ENCODE measurements at places on chromosomes 6 and 20.

GRCh38 chr6:160088069-160088783 lies 33.4 kb upstream of the SLC22A1 start:
- no peak for DNase-seq

DNA sequence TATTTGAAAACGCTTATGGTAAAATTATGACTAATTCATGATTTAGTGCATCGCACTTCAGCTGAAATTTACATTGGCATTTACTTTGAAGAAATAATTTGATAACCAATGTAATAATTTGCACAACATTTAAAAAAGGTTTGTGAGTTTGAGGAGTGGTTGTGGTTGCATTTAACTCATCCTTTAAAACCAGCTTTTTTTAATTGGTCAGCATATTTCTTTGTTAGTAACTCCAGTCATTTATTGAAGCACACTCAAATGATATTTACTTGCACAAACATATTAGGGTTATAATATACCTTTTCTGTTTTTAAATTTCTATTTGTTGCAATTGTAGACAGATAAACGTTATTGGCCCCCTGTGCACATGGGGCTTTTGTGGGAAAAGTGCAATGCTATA lies 78.1 kb upstream of the AHI1 start:
- no peak for DNase-seq

GRCh38 chr6:134257516-134257915 lies 60.4 kb downstream of the SGK1 start:
- DNase-seq, result no peak

GRCh38 chr6:146363838-146364607 lies 179.6 kb upstream of the RAB32 start:
- no peak for DNase-seq

- no peak for DNase-seq
Observed at GRCh38 chr6:153150752-153151440, 19.8 kb upstream of the RGS17 start.

GRCh38 chr6:47203266-47203937 lies 106.3 kb downstream of the TNFRSF21 start:
- DNase-seq, result no peak

DNA sequence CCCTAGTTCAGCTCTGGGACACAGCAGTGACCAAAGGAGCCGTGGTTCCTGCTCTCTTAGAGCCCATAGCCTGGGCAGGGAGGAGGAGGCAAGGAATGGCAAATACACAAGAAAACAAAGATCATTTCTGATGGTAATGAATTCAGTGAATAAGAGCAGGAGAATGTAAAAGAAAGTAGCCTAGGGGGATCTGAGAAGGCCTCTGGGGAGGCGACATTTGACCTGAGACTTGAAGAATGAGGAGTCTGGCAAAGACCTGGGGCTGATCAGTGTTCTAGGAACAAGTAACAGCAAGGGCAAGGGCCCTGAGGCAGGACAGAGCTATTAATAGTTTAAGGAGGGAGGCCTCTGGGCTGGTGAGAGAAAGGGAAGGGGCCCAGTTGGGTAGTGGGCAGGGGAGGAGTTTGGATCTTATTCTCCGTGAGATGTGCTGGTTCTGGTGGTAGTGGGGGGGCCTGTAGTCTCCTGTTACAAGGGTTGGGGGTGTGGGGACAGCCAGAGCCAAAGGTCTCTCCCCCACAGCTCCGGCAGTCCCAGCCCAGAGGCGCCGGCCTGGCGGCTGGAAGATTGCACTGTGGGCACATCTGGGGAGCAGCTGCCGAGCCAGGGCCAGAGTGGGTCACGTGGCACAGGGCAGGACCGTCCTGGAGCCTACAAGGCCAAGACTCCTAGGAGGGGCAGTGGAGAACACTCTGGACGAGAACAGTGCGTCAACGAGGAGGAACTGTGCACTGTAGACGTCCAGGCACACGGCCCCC lies 9.3 kb upstream of the ID1 start:
- no peak for DNase-seq

DNA sequence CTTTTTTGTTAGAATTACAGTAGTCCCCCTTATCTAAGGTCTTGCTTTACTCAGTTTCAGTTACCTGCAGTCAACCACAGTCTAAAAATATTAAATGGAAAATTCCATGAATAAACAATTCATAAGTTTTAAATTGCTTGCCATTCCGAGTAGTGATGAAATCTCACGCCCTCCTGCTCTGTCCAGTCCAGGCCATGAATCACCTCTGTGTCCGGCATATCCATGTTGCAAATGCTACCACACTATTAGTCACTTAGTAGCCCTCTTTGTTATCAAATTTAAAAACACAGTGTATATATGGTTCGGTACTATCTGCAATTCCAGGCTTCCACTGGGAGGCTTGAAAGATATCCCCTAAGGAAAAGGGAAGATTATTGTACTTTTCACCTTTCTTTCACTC lies 164.6 kb upstream of the FAM83B start:
- DNase-seq, result no peak

GRCh38 chr20:33099843-33100538 lies 20.5 kb downstream of the BPIFB4 start:
- DNase-seq, result no peak

- DNase-seq, result no peak
Observed at GRCh38 chr6:3303795-3304411, 45.2 kb downstream of the PSMG4 start.

GRCh38 chr6:119517428-119517827 lies 167.9 kb upstream of the MAN1A1 start:
- DNase-seq, result no peak

DNA sequence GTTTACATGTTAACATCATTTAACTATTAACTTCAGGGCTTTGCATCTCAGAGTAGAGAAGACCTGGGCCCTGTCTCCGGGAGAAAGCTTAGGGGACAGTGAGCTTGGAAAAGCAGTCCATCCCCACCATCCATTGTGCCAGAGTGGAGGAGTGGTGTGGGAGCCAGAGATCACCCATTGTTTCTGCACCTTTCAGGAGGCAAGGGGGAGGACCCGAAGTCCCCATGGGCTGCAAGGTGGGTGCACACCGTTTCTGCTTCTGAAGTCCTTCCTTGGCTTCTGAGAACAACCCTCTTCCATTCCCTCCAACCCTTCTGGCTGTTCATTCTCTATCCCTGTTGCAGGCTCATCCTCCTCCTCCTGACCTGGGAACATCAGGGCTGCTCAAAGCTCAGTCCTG lies 4.0 kb upstream of the PPP1R3G start:
- DNase-seq, result no peak

DNA sequence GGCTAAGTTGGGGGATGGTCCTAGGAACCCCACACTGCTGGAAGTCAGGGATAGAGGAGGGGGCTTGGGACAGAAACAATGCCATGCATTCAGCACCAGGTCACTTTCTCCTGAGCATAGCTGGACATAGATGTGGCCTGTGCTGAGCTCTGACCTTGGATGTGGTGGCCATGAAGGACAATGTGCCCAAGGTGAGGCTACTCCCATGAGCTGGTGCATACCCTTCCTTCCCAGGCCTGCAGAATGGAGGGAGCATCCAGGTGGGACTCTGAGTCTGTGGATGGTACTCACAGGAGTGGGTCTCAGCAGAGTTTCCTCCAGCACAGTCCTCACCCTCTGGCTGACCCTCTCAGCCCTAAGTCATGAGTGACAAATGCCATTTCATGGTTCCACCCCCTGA lies 16.9 kb downstream of the CST9L start:
- no peak for DNase-seq

GRCh38 chr6:118743746-118744145 lies 92.4 kb upstream of the CEP85L start:
- no peak for DNase-seq

- DNase-seq, result no peak
Observed at GRCh38 chr6:31179896-31180295, 9.4 kb upstream of the POU5F1 start.

GRCh38 chr20:10385850-10386544 lies 48.0 kb downstream of the MKKS start:
- no peak for DNase-seq

DNA sequence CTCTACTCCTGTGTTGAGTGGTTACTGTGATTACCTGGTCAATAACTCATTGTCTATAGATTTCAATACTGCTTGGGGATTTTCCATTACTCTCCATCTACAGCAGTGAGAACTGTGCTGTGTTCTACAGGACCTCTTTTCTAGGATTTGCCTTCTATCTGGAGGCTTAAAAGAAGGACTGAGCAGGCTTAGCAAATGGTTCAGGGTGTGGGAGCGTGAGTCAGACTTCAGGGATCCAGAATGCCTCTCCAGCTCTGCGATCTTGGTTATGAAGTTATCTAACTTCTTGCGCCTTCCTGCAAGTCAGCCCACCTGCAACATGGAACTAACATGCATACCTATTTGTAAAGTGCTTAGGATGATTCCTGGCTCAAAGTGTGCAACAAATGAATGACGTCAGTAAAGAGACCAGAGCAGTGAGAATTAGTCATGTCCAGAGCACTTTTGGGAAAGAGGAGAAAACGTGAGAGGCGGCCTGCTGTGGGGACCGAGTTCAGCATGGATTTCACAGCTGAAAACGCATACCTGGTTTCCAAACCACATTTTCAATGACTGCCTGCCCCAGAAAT lies 610.1 kb upstream of the CDH4 start:
- DNase-seq, result no peak

- no peak for DNase-seq
Observed at GRCh38 chr6:167819576-167819975, 7.1 kb upstream of the AFDN start.

- no peak for DNase-seq
Observed at GRCh38 chr20:2799688-2800520, 523 bp downstream of the CPXM1 start.

GRCh38 chr6:106132153-106132698 lies 46.1 kb downstream of the PRDM1 start:
- no peak for DNase-seq

GRCh38 chr6:13615792-13616120 lies 621 bp downstream of the NOL7 start:
- DNase-seq, result peak; percentile 11

GRCh38 chr6:93105017-93105416 lies 314.3 kb downstream of the EPHA7 start:
- DNase-seq, result no peak

GRCh38 chr20:46275091-46275490 lies 33.2 kb downstream of the CDH22 start:
- no peak for DNase-seq

DNA sequence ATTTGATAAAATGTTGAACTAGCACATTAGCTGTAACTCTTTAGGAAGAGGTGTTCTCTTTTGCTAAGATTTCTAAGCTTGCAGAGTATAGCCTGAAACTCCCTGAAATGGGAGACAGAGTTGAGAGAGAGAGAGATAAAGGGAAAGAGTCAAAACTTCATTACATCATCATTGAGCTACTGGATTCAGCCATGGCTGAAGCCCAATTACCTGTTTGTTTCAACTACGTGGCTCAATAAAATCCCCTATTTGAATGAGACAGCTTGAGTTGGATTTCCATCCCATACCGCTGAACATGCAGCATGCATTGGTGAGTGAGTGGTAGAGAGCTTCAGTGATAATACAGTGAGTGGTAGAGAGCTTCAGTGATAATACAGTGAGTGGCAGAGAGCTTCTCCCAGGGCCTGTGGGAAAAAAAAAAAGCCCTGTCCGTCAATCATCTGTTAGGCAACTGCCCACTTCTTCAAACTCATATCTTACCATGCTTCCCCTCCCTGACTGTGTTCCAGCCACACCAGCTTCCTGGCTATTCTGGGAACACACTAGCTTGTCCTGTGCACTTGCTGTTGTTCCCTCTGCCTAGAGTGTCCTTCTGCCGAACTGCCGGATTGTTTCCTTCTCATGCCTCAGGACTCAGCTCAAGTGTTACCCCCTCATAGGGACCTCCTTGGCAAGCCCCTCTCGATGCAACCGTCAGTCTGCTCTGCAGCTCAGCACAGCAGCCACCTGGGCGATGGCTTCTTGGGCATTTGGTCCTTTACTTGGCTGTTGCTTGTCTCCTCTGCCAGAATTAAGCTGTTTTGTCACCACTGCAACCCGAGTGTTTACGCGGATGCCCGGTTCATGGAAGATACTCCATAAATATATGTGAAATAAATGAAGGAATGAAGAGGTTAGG lies 91.3 kb upstream of the EYA2 start:
- no peak for DNase-seq

GRCh38 chr6:40555092-40555491 lies 32.1 kb downstream of the LRFN2 start:
- DNase-seq, result no peak

GRCh38 chr6:28603891-28604290 lies 78.2 kb downstream of the GPX5 start:
- DNase-seq, result no peak

GRCh38 chr6:12892151-12892550 lies 175.6 kb downstream of the PHACTR1 start:
- no peak for DNase-seq

DNA sequence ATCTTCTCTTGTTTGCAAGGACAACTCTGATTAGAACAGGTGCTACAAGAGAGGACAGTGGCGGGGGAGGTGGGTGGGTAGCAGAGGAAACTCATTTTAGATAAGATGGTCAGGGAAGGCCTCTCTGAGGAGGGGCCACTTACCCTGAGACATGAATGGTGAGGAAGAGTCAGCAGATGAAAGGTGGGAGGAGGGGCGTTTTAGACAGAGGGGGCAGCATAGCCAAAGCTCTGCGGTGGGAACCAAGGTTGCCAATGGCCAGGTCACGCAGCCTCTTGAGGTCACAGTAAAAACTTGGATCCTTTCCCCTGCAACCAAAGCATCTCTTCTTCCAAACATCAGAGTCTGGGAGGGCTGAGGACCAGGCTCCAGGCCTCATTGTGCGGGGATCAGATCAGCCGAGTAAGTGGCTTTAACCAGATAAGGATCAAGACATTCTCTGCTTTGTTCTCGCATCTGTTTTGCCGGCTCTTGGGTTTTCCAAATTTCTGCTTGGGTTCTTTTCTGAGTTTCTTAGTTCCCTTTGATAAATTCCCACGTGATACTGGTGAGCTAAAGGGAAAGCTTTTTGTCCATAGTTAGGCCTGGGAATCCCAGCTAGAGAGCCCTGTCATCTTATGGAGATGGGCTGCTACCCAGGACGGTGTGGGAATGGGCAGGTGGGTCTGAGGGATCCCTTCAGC lies 5.5 kb upstream of the CD40 start:
- no peak for DNase-seq

DNA sequence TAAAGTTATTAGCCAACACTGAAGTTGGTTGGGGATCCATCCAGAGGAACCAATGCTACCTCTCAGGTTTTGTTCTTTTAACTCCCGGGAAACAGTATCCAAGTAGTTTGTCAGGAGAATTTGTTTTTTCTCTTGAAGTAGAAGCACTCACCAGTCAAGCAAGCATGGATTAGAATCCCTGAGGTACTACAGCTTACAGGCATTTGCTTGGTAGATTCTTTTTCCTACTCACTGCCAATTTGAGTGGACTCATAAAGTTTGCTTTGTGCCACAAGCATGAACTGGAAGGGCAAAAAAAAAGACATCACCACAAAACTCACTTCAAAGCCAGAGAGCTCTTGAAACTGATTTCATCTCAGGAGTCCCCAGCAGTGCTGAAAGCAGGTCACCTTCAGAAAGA lies 167.4 kb downstream of the MBOAT1 start:
- DNase-seq, result no peak

- DNase-seq, result no peak
Observed at GRCh38 chr6:109166673-109167072, 71.4 kb downstream of the CEP57L1 start.

DNA sequence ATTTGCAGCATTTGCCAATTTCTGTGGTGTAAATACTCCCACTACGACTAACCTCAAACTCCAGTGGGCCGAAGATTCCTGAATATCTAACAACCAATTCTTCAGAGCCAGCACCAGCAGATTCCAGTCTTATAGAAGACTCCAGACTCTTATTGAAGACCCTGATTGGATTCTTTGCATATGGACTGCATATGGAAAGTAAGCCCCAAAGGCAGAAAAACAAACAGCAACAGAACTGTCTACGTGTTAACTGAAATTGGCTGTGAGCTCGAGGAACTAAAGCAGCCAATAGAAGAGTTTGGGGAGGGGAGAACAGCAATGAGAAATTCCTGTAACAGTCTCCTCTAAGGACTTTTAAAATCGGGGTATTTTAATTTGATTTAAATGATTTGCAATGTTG lies 19.7 kb upstream of the NRSN1 start:
- DNase-seq, result no peak
